Stimulated activated effector memory CD8-positive, alpha-beta T cell treated with anti-CD3 and anti-CD28 coated beads, Interleukin-12 subunit alpha, Interleukin-12 subunit beta, amount 100 ng/mL, for 72 hours (primary cell): ENCODE measurements at places on chromosomes 1 and 21.

DNA sequence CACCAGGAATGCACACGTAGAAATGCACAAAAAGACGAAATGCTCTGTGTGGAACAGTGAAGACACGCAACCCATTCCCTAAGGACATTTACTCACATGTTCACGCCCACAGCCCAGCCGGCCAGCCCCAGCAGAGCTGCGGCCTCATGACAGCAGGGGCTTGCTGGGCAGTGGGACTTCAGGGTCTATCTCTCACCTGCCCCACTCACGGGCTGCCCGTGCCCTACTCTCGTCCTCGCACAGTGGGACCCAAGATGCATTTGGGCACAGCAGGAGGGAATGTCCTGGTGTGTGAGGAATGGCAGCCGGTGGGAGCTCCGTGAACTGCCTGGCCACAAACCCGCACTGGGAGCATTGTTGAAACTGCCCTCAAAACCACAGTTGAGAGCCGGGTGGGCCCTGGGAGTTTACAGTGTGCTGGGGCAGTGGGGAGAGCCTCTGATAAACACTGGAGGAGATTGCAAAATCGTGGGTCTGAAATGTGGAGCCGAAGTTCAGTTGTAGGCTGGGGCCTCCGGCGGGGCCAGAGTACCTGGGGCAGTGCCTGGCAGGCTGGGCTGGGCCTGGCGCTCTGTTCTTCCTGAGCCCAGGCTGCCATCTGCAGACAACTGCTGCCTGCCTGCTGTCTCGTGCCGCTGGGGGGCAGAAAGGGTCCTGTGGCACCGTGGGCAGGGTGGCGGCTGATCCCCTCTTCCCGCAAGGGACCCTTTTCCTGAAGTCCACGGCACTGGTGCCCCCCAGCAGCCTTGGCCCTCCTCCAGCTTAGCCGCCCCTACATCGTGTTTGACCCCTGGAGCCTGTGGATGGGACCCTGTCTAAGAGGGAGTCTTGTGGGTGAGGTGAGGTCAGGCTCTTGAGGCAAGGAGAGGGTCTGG lies 20.7 kb upstream of the POFUT2 start:
- DNase-seq = no peak

GRCh38 chr1:217857061-217857460 lies 225.9 kb downstream of the SPATA17 start:
- no peak for DNase-seq

DNA sequence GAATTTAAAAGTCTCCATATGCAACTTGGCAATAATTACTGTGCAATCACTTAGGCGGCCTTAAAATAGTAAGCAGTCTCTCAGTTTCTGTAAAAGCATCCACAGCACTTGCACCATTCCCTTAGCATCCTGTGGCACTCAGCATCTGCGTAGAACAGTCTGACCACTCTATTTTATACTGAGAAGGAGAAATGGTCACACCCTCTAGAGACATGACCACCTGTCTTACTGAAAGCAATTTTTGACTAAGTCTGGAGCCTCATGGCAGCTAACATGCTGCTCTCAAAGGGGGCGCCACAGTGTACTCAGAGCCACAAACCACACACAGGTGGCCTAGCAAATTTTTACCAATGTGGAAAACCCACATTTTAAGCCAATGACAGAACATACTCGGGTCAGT lies 62.0 kb downstream of the KCNK1 start:
- no peak for DNase-seq

DNA sequence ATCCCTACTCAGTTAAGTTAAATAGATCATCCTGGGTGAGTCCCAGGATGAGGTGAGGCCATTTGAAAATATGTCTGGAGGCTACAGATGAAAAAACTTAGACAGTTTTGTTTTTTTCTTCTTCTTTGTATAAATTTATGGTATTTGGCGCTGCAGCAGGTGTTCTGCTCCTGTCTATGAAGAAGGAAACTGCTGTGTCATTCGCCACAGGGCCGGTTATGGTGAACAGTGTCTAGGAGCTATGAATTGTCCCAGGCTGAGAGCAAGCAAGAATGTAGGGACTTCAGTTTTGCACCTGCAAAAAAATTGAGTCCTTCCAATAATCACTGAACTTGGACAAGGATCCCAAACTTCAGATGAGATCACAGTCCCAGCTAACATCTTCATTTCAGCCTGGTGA lies 674.3 kb upstream of the RGS18 start:
- DNase-seq = no peak

DNA sequence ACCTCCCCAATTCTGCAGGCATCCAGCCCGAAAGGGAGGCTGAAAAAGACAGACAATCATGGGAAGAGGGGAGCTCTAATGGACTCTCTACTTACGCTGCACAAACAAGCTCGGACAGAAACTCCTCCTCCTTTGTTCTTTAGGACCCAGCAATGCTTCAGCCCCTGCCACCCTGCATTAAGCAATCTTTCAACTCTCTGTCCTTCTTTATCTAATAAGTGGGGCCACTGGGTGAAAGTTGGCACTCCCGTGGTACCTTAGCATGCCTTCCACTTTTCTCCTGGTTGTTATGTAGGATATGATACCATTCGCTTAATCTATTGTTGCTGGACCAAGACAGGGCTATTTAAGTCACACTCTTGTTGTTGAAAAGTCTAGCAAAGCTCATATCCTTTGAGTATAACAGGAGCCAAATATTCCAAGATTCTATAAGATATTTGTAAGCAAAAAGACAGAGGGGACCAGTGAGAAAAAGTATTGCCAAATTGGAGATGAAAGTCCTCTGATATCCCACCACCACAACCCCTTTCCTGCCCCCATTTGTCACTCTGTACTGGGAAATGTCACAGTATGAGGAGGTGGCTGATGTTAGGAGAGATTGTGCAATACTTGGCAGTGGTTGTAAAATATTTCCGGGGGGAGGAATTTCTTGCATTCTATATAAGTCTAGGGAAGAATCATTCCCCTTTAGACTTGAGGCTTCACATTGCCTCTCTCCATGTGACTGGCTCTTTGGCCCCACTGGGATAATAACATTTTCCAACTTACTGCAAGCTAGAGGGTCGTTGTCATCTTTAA lies 137.3 kb upstream of the GJB5 start:
- no peak for DNase-seq

GRCh38 chr1:43526002-43526401 lies 4.7 kb upstream of the PTPRF start:
- no peak for DNase-seq

DNA sequence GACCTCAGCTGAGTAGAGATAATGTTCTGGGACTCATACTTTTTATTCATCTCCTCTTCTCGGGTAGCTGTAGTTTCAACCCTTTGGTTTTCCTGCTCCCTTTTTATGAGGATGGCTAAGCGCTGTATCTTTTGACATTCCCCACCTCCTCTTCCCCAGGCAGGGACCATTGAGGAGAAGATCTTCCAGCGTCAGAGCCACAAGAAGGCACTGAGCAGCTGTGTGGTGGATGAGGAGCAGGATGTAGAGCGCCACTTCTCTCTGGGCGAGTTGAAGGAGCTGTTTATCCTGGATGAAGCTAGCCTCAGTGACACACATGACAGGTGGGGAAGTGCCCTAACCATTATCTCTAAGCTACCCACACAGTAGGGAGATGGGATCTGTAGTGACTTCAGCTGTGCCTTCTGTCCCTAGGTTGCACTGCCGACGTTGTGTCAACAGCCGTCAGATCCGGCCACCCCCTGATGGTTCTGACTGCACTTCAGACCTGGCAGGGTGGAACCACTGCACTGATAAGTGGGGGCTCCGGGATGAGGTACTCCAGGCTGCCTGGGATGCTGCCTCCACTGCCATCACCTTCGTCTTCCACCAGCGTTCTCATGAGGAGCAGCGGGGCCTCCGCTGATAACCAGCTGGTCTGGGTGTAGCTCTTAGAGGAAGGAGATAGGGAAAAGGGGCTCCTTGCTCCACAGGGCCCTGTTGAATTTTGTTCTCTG lies 25.6 kb downstream of the LRRC41 start:
- DNase-seq = no peak

DNA sequence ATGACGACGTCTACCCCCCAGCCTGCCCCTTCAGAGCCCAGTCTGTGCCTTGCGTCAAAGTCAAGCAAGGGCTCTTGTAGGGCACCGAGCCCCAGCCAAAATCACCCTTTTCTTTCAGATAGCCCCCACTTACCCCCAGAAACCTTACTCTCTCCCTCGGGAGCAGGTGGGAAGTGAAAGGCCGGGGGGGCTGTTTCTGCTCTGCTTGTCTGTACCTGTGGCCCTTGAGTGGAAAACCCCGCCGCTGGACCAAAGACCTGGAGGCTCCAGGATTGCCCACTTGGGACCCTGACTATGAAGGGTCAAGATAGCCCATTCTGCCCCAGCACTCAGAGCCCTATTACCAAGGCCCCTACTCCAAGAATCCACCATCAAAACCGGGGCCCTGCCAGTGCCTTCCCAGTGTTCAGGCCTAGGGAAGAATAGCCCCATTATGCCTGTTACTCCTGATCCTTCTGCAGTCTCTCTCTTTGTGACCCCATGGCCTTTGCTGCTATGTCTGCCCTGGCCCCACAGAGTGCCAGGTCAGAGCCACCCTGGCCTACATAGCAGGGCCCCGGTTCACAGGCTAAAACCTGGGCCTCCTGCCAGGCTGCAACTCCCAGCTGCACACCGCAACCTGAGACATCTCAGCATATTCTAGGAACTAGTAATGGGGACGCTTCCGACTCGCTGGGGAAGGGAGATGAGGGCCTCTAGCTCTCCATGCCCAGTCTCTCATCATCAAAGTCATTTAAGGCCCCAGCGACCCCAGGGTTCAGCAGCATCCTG lies 22.2 kb upstream of the HPDL start:
- DNase-seq = no peak

DNA sequence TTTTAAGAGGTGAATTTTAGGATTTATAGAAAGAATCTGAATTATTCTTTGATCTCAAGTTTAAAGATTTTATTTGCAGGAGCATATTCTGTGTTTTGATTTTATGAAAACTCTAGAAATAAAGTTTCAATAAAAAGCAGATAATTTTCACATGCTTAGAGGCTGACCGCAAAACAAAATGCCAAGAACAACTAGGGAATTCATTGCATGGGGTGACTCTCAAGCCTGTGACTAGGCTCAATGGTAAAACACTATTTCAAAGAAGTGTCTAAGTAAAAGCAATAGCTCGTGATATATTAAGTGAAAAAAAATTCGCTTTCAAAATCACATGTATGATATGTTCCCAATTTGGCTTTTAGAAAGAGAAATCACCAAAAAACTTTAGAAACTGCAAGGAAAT lies 49.6 kb downstream of the RPL5 start:
- no peak for DNase-seq

DNA sequence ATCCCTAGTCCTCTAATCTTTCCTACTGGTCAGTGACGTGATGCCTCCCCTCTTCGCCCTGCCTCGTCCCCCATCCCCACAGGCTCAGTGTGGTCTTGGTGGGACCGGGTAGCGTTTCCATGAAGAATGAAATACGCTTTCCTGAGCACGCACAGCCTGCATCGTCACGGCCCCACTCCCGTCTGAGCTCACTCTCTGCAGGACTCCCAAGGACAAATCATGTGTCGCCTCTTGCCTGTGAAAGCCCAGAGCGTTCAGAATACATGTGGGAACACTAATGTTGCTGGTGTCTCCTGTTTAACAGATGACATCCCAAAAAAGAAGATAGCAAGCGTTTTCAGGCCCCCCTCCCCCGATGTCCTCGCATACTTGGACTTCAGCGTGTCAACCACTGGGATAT lies 49.2 kb downstream of the S100B start:
- peak; percentile 38 for DNase-seq

GRCh38 chr1:69976896-69977295 lies 228.5 kb downstream of the LRRC40 start:
- no peak for DNase-seq

- DNase-seq = no peak
Observed at GRCh38 chr1:83994111-83994510, 4.8 kb downstream of the TTLL7 start.

GRCh38 chr21:45328198-45329091 lies 40.8 kb upstream of the POFUT2 start:
- DNase-seq = no peak

GRCh38 chr1:2601721-2602303 lies 15.2 kb downstream of the PRXL2B start:
- no peak for DNase-seq

- no peak for DNase-seq
Observed at GRCh38 chr1:13801655-13802486, 101.9 kb downstream of the PRDM2 start.

- DNase-seq = no peak
Observed at GRCh38 chr1:173084292-173084691, 33.6 kb upstream of the TNFSF18 start.

DNA sequence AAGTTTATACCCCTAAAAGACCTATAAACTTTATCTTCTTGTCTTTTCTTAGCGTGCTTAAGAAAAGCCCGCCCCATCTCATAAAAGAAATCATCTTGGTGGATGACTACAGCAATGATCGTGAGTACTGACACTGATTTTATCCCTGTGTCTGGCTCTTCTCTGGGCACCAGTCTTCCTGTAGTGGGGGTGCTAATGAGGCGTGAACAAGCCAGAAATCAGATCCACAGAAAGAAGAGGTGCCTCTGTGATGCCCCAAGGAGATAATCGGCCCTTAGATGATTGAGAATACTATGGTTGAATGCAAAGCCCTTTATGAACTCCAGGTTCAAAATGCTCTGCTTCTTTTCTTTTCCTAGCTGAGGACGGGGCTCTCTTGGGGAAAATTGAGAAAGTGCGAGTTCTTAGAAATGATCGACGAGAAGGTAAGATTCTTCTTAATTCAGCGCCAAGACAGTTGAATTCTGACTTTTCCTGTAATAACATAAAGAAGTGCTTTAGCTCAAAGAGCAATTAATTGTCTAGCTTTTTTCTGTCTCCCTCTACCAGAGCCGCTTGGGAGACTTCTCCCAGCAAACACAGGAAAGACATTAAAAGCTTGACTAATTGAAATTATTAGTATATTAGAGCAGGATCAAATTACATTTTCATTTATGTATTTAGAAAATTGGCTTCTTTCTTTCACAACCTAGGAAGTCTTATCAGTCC lies 169.4 kb downstream of the GALNT2 start:
- DNase-seq = no peak

DNA sequence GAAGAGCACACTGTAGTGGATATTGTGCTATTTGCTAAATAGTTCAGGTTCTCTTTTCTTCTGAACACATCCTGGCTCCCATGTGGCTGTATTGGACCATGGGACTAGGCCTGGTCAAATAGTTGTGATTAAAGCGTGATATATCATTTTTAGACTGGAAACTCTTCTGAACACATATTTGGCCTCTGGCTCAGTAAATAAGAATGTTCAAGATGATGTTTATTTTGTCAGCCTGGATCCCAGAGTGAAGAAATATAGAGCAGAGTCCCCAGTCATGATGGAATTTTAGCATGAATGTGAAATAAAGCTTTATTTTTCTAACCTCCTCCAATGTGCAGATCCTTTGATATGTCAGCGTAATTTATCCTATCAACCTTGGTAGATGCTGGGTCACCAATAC lies 542.6 kb downstream of the ADGRL2 start:
- DNase-seq = no peak

- DNase-seq = no peak
Observed at GRCh38 chr1:214321705-214322453, 40.9 kb downstream of the SMYD2 start.

- DNase-seq = no peak
Observed at GRCh38 chr1:98429965-98430443, 231.5 kb upstream of the SNX7 start.

DNA sequence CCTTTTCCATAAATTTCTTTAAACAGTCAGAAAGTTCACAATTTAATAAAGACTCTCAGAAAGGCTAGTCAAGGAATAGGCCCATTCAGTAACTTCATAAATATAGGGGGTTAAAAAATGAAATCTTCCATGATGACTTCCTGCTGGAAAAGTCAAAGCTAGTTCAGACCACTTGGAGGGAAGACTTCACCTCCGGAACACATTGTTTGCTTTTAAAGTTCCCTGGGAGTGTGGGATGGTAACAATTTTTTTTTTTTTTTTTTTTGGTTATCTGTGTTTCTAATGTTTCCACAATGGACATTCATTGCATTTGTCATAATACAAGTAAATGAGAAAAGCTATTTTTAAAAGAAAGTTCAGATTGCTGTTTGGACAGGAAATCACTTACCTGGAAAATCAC lies 18.4 kb upstream of the LAMC2 start:
- no peak for DNase-seq
